ENCODE measurements at places on chromosomes 16 and 17.
A peak's percentile ranks its signal among the peaks of the same experiment; 100 is the strongest.

DNA sequence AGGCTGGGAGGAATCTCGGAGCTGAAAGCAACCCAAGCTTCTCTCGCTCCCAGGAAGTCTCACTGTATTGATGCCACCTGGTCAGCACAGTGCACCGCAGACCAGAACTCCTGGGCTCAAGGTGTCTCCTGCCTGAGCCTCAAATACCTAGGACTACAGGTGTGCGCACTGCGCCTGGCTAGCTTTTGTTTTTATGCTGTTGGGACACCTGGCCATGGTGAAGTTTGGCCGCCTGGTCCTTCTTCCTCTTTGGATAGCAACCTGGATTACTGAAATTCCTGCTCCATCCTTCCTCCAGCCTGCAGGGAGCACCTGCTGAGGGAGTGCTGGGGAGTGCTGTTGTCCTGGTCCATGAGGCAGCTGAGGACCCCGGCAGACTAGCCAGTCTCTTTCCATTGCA lies 56.6 kb downstream of the COTL1 start:
- no peak for DNase-seq

GRCh38 chr17:43900858-43901754 lies 6.2 kb downstream of the MPP2 start:
- no peak for DNase-seq

- no peak for DNase-seq
Measured at GRCh38 chr16:65113441-65113840, 8.4 kb downstream of the CDH11 start.

DNA sequence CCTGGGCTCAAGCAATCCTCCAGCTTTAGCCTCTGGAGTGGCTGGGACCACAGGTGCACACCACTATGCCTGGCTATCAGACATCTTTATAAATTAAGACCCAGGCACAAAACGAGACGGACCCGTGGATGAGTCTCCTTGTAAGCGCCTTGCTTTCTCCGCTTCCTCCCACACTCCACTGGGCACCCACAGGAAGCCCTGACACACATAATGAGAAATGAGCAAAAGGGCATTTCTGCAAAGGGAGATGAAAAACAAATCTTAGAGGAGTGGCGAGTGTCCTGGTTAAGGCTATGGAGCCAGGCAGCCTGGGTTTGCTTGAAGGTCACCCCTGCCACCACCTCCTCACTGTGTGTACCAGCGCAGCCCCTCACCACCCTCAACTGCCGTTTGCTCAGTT lies 56.3 kb downstream of the XYLT1 start:
- peak; percentile 27 for DNase-seq

DNA sequence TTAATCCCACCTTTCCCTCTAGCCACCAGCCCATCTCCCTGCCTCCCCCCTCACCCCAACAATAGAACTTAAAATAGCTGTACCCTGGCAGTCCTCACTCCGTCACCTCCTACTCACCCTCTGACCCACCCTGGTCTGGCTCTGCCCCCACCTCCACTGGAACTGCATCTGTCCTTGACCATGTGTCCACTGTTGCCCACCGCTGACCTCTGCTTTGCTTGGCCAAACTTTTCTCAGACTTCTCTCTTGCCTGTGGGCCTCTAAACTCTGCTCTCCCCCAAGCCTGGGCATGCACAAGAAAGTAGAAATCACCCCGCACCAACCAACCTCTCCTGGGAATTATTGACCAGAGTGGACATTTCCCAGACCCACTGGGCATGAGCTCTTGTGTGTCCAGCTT lies 169.8 kb downstream of the WSCD1 start:
- DNase-seq: no peak

DNA sequence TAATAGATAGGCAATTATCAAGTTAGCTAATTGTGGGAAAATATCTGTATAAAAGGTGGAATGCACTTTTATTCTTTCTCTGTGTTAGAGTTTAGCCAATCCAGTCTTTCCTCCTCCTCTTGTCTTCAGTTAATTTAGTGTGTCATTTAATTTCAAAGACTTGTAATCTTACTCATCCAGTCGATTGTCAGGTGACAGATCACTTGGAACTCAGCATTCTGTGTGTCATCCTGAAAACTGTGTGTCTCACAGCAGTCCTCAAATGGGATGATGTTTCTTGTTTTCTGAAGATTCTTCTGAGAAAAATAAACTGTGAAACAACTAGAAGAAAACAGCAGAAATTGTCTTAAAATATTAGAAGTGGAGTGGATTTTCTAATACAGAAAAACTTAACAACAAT lies 290 bp upstream of the KRTAP4-1 start:
- no peak for DNase-seq
